Upper lobe of right lung (tissue), 1 donor: ENCODE measurements at places on chromosomes 2 and 18. TPM values are rescaled to one million over a fixed set of nuclear protein-coding genes. Genes with fewer than 3 reads are reported as not detected.
A peak's percentile ranks its signal among the peaks of the same experiment; 100 is the strongest.

GRCh38 chr18:49227001-49227380 is 233.5 kb downstream of the DYM start:
- no peak for DNase-seq

GRCh38 chr2:100964222-100964621 is 37.9 kb upstream of the RPL31 start:
- DNase-seq, result peak; percentile 25

DNA sequence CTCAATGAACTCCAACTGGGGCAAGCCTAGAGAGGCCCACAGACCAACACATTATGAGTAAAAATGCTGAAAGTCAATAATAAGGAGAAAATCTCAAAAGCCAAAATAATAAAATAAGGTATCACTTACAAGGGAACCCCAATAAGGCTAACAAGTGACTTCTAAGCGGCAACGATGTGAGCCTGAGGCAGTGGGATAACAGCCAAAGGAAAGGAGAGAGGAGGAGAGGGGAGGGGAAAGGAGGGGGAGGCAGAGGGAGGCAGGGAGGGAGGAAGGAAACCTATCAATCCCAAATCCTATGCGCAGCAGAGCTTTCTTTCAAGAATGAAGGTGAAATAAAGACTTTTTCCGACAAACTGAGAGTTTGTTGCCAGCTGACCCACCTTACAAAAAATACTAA is 6.0 kb upstream of the NFATC1 start:
- no peak for DNase-seq

NAT8 gene
- total RNA-seq, result not detected

- peak; percentile 60 for DNase-seq
Measured at GRCh38 chr2:240921311-240921994, 15.3 kb downstream of the CROCC2 start.

- no peak for DNase-seq
Measured at GRCh38 chr2:144162652-144163051, 357.3 kb downstream of the ZEB2 start.

GKN1 gene
- total RNA-seq, result not detected

- peak; percentile 65 for DNase-seq
Measured at GRCh38 chr18:61322265-61322873, 10.9 kb upstream of the CDH20 start.

GRCh38 chr2:144102386-144102785 is 417.5 kb downstream of the ZEB2 start:
- DNase-seq, result no peak

CHRNG gene
- not detected for total RNA-seq

GRCh38 chr18:3279201-3280185 is 17.6 kb downstream of the MYL12B start:
- no peak for DNase-seq

DNER gene
- total RNA-seq, result 0.14 TPM

LDLRAD4 gene
- total RNA-seq, result 18.4 TPM

RMND5A gene
- total RNA-seq, result 28.5 TPM

GRCh38 chr2:138059487-138060300 is 95.4 kb downstream of the HNMT start:
- DNase-seq, result no peak

SERPINB10 gene
- total RNA-seq, result not detected

HRH4 gene
- 1.7 TPM for total RNA-seq

ANKRD62 gene
- 0.12 TPM for total RNA-seq

IKZF2 gene
- 16.4 TPM for total RNA-seq

- DNase-seq, result no peak
Measured at GRCh38 chr18:44651918-44652572, 28.6 kb upstream of the SETBP1 start.

DNA sequence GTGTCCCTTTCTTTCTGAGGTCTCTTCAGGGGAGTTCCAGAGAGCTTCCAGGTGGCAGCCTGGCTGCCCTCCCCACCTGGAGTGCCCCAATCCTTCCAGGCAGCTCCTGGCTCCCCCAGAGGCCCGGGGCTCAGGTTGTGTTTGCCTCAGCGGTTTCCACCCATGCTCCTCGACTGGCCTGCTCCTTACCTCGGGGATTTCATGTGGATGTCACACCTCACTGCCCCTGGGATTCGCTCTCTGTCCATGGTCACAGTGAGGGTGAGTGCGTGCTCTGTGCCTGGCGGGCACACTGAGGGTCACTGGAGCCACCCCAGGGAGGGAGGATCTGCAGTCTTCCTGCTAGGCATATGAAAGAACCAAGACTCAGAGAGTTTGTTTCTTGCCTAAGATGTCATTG is 2.1 kb upstream of the TOGARAM2 start:
- DNase-seq, result no peak
